CD4-positive, alpha-beta T cell (primary cell): ENCODE measurements at places on chromosomes 1 and 21. TPM values are rescaled to one million over a fixed set of nuclear protein-coding genes. Genes with fewer than 3 reads are reported as not detected.

- no peak overlapping the region for H3K4me3 ChIP-seq
- no peaks in the 10 kb centered on the region for H3K36me3 ChIP-seq
- no peaks in the 10 kb centered on the region for H3K4me1 ChIP-seq
- DNase-seq, result no peak
Measured at GRCh38 chr1:7893529-7894180, 40.8 kb upstream of the UTS2 start.

GRCh38 chr1:202807451-202807925 is 733 bp downstream of the KDM5B start:
- H3K36me3 ChIP-seq, result no peaks in the 10 kb centered on the region
- peak overlapping the region; percentile 53 for H3K27ac ChIP-seq
- H3K4me3 ChIP-seq, result peak overlapping the region; percentile 79
- H3K4me1 ChIP-seq, result peaks cover 33% of the 10 kb centered on the region
- no peaks in the 10 kb centered on the region for H3K27me3 ChIP-seq

DNA sequence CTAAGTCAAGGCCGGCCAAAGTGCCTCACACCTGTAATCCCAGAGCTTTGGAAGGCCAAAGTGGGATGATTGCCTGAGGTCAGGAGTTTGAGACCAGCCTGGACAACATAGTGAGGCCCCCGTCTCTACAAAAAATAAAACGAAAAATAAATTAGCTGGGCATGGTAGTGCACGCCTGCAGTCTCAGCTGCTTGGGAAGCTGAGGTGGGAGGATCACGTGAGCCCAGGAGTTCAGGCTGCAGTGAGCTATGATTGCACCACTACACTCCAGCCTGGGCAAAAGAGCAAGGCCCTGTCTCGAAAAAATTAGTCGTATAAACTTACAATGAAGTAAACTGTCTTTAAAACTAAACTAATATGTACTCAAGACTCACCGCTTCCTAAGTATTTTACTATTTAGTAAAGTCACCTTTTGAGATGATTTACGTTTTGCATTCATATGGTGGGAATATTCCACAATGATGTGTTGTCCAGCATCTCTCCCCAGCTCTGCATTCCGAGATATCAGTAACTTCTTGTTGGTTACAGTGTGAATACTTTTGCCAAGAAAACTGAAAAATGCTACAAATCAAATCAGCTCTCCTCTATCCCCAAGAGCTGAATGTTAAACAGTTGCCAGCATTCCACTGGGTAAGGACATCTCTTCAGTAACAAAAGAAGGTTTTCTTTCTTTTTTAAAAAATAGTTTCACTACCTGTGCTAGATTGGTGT is 84.9 kb upstream of the C21orf91 start:
- no peaks in the 10 kb centered on the region for H3K36me3 ChIP-seq
- H3K27ac ChIP-seq, result no peak overlapping the region
- H3K4me1 ChIP-seq, result no peaks in the 10 kb centered on the region
- H3K27me3 ChIP-seq, result no peaks in the 10 kb centered on the region

Gene SLC25A44
- 13.0 TPM for total RNA-seq

Gene SF3B4
- 38.0 TPM for total RNA-seq

Gene LRRN2
- not detected for total RNA-seq

Gene LCE1D
- not detected for total RNA-seq

Gene TINAGL1
- not detected for total RNA-seq

Gene CFAP45
- 8.4 TPM for total RNA-seq
